Activated B cell treated with CpG ODN at 0.5 μM for 24 hours (primary cell): ENCODE measurements at places on chromosomes 1 and 21. TPM values are rescaled to one million over a fixed set of nuclear protein-coding genes. Genes with fewer than 3 reads are reported as not detected.

CFAP107 gene
- not detected in 2 replicates for total RNA-seq

RIMKLA gene
- total RNA-seq = 0.02 TPM in 1 of 2 replicates, not detected in the other

KCNN3 gene
- total RNA-seq = 0.44 and 1.1 TPM in 2 replicates

- DNase-seq = no peak
Measured at GRCh38 chr1:116411784-116412479, 38.9 kb downstream of the ATP1A1 start.

GLUL gene
- total RNA-seq = 36.8 and 37.8 TPM in 2 replicates

GRCh38 chr1:190286111-190286510, 191.6 kb downstream of the BRINP3 start:
- DNase-seq = no peak

DNA sequence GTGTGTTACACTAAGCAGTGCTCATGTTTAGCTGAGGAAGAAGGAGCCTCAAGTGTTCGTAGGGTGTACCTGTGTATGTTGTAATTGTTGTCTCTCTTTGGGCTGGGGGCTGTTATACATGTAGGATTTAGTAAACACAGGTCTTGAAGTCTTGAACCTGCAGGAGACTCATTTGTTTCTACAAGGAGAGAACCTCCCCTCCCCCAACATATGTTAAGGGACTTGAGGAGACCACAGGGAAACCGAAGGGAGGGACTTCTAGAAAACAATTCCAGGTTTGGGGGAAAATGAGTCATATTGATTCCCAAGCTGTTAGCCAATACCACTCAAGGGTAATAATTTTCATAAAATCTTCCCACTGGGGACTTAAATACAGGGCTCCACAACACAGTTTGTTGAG, 25.0 kb upstream of the AGBL4 start:
- DNase-seq = no peak

GRCh38 chr1:63916485-63917360, 142.9 kb downstream of the ROR1 start:
- no peak for DNase-seq

PLA2G5 gene
- not detected in 2 replicates for total RNA-seq

DNA sequence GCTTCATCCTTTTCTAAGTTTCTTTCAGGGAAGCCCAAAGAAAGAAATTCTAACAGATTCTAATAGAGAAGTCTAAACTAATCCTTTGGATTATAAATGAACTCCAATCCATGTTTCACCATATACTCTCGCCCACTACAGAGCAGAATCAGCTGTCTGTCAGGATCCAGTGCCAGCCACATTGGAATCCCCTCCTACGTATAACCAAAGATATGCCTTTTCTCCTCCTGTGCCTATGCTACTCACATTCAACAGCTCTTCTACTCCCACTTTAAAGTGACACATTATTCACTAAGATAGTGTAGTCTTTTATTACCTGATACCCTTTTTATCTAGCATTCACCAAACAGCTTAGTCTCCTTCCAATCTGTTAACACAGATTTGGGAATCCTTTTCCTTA, 3.1 kb downstream of the ETV3 start:
- no peak for DNase-seq
